NCI-H1092 (cell line): ENCODE measurements at places on chromosomes 6 and 20.

DNA sequence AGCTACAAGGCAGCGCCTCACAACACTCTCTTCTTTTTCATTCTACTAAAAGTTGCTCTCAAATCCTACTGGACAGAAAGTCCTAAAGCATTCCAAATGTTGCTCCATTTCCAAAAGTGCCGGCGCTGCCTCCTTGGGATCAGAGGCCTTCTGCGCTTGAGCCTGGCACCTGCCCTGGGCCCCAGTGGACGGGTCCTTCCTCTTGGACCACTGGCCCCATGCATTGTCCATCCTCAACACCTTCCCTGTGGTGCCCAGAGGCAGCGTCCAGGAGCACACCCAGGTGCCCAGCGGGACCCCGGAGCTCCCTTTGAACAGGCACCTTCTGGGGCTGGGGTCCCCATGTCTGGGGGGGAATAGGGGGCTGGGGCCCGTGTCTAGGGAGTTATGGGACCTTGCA lies 205.2 kb downstream of the ERMARD start:
- no peak for DNase-seq

- DNase-seq: no peak
These were observed 149.3 kb downstream of the ADAT2 start for GRCh38 chr6:143301188-143301587.

- DNase-seq: no peak
These were observed 10.4 kb upstream of the VNN2 start for GRCh38 chr6:132768051-132768517.

DNA sequence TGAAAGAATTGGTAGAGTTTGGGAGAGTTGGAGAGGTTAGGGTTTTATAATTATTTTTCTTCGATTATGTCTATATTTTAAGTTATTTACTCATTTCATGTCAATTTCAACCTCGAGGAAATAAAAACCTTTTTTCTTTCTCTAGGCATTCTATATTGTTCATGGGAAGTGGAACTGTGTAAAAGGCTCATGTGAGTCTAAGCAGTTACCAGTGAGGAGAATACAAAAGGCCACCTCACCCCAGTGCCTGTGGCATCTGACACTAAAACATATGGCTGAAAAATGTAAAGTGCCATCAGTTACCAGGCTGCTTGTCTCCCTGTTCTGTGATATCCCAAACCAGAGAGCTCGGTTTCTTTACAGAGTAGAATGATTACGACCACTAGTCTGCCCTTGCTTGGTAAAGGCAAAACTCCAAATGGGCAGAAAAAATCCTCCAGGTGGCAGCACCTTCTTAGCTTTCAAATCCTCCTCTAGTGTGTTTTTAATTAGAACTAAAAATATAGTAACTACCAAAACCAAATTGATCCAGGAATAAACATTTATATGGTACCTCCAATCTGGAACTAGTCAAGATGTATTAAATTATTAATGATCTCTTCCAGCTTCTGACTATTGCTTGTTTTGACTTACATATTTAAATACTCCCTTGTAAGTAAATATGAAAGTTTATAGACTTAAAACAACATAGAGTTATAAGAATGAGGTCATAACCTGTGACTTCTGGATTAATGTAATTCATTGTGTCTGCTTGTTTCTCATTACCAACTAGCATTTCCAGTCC lies 122.6 kb upstream of the MCHR2 start:
- DNase-seq: peak; percentile 69

- DNase-seq: no peak
These were observed 95.9 kb upstream of the IFNGR1 start for GRCh38 chr6:137315081-137315480.

DNA sequence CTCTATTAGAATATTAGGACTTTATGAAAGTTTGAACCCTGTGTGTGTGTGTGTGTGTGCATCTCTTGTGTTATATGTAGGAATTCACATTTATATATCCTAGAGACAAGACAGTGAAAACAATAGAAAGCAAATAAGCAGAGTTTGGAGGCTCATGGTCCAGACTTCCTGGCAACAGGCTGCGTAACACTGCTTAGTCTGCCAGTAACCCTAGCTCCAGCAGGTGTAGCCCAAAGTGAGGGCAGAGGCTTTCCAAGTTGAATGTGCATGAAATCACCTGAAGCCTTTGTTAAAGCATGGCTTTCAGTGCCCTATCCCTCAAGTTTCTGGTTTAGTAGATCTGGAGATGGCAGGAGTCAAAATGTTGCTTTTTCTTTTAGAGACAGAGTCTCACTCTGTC lies 569.9 kb downstream of the KIF16B start:
- no peak for DNase-seq

DNA sequence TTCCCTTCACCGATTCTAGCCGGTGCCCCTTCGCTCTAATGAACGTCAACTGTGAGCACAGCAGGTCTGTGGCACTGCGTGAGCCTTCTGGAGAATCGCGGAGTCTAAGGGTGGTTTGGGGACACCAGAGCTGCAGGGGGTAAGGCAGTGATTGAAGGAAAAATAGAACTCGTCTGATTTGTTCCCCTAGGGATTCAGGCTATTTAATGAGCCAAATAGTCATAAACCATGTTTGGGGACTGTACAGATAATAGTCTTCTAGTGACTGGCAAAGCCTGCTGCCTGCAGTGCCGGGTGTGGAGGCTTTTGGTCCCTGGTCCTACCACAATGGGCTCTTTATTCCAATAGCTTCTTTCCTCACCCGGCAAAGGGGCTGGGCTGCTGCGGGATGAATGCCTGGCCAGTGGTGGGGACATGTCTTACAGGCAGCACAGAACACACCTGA lies 11.1 kb upstream of the NTSR1 start:
- DNase-seq: no peak

- DNase-seq: no peak
These were observed 56.2 kb downstream of the SNX9 start for GRCh38 chr6:157879034-157879872.

DNA sequence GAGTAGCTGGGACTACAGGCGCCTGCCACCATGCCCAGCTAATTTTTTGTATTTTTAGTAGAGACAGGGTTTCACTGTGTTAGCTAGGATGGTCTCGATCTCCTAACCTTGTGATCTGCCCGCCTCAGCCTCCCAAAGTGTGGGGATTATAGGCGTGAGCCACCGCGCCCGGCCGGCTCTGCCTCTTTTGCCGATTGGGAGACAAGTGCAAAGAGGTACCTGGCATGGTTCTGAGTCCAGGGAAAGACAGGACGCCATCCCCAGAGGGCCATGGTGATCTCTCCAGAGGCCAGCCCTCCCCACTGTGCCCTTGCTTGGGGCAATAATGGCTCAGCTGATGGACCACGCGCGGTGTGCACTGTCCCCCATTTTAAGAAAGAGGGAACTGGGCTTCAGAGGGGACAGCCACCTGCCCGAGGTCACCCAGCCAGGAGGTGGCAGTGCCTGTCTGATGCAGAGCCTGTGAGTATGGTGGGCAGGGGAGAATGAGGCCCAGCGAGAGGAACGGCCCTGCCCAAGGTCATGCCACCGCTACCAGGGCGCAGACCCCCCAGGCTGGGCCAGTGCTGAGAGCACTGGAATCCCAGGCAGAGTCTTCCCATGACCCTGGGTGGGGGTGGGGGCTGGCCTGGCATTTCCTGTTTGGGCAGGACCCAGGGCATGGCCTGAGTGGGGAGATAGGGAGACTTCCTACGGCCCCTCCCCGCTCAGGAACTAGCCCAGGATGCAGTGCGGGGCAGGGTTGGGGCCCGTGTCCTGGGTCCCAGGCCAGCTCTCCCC lies 61.0 kb downstream of the SNAI1 start:
- no peak for DNase-seq

- DNase-seq: no peak
These were observed 17.1 kb downstream of the TGM3 start for GRCh38 chr20:2312876-2313275.

GRCh38 chr6:108117427-108118358 lies 43.2 kb upstream of the OSTM1 start:
- DNase-seq: no peak

DNA sequence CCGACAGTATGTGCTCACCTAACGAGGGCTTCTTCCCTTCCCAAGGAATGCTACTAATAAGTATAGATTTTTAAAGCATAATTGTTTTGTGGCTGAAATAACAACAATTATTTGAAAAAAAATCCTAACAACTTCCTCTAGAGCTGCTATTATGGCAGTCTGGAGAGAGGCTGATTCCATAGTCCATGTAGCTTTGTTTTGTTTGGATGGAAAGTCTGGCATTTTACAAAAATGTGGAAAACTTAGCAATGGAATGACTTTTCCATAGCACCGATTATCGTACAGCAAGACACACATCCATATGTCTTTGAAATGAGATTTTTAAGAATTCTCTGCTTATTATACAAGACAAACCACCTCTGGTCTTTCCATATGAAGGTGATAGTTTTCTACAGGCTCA lies 252.4 kb upstream of the TAB2 start:
- no peak for DNase-seq

DNA sequence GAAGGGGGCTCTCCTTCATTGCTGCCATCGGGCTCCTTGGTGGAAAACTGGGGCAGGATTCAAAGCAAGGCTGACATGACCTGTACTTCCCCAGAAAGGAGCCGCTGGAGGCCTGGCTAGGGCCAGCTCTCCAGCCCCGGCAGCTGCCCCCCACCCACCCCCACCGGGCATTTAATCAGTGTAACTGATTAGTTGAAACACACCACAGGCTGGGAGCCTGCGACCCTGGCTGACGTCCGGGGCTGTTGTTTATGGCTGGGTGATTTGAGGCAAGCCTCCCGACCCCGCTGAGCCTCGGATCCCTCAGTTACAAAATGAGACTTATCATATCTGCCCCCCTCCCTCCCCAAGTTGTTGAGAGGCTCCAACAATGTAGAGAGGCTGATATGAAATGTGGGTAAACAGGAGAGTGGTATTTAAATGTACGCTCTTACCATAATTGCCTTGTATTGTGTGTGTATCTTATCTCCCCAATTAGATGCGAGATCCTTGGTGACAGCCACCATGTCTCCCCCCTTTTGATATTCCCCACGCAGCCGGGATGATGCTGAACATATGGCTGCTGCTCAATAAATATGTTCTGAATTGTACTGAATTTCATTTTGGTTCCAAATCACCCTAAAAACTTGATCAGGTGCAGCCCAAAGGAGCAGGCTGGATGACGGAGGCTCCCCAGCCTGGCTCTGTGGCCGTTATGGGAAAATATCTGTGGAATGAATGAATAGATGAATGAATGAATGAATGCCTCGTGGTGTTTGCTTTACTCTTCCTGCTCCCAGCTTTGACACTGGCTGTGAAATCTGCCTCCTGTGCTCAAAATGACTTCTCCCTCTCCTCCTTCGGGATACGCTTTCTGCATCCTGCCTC lies 31.8 kb upstream of the APCDD1L start:
- no peak for DNase-seq

- no peak for DNase-seq
These were observed 36.8 kb downstream of the PTCHD4 start for GRCh38 chr6:48073976-48074767.

GRCh38 chr20:1657556-1658334 lies at the start of gene SIRPG:
TSS of gene SIRPG (minus strand) at chr20:1657779. CDS start at chr20:1657714, 65 bp downstream.
- DNase-seq: no peak

DNA sequence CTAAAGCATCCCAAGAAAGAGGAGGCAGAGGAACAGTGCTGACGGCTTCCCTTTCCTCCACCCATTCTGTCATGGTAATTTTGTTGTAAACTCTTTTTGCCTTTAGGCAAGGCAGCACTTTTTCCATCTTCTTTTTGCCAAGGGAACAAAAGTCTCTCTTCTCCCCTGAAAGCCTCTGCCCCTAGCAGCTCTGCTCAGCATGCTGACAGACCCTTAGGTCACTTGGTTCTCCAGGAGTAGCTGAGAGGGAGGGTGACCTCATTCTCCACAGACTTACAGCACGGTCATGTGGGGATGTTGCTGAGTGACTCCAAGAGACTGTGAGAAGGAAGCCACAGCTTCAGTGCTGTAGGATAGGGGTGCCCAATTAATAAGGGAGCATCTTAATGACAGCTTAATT lies 81.1 kb upstream of the RALGAPA2 start:
- DNase-seq: no peak

GRCh38 chr6:49713346-49713745 lies at the start of gene CRISP2:
TSS of gene CRISP2 (minus strand) at chr6:49713543. CDS start at chr6:49709196, 4,347 bp downstream.
- peak; percentile 15 for DNase-seq

DNA sequence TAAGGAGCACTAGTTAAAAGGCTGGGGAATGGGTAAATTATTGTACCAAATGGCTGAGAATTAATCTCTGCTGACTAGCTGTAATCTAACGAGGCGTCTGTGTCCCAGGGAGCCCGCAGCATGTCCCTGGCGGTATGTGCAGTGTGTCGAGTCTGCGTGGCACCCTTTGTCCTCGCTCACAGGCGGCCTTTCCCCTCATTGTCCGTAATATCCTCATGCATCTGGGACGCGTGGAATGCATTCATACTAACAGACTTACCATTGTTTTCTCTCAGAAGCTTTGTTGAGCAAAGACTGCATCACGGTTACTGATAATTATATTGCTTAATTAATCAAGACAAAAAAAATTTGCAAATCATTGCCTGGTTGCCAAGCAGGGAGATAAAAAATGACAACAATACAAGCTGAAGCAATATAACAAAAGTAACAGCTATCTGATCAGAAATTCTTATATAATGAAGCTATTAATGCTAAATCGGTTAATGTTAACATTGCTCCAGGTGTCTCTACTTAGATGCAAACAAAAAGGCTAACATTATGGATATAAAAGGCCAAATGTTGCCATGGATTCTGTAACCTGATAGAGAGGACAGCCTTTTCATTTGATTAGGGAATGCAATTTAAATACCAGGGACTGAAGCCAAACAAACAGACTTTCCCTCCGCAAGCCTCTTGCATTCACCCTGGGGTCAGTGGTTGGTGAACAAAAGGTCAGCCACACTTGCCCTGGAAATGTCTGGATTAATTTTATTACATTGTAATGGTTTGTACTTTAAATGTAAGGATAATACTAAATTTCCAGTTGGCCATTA lies 124.8 kb downstream of the INSM1 start:
- DNase-seq: peak; percentile 61

DNA sequence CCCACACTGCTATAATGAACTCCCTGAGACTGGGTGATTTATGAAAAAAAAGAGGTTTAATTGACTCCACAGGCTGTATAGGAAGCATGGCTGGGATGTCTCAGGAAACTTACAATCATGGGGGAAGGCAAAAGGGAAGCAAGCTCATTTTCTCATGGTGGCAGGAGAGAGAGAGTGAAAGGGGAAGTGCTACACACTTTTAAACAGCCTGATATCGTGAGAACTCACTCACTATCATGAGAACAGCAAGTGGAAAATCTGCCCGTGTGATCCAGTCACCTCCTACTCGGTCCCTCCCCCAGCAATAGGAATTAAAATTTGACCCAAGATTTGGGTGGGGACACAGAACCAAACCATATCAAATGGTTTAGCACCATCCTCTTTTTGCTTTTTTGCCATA lies 116.6 kb upstream of the CEP162 start:
- DNase-seq: no peak

DNA sequence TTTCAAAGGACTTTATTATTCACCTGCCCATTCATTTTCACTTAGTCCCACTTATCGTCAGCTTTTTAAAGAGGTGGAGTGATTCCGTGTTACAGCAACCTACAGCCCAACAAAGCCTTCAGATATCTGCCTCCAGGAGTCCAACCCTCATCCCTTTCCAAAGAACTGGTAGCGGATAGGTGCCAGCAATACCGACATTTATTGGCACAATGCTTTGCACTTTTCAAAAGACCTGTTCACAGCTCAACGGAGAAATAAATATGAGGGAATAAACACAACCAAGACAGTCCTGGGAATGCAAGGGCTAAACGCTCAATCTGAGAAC lies 819 bp upstream of the MTRF1L start:
- DNase-seq: no peak

GRCh38 chr20:40797425-40797824 lies 108.4 kb upstream of the MAFB start:
- DNase-seq: no peak
